ENCODE measurements at places on chromosomes 7 and 10. TPM values are rescaled to one million over a fixed set of nuclear protein-coding genes. Genes with fewer than 3 reads are reported as not detected.

The ARHGEF35 gene
- polyA plus RNA-seq: 24.6 TPM

The CTBP2 gene
- polyA plus RNA-seq: 89.7 TPM

DNA sequence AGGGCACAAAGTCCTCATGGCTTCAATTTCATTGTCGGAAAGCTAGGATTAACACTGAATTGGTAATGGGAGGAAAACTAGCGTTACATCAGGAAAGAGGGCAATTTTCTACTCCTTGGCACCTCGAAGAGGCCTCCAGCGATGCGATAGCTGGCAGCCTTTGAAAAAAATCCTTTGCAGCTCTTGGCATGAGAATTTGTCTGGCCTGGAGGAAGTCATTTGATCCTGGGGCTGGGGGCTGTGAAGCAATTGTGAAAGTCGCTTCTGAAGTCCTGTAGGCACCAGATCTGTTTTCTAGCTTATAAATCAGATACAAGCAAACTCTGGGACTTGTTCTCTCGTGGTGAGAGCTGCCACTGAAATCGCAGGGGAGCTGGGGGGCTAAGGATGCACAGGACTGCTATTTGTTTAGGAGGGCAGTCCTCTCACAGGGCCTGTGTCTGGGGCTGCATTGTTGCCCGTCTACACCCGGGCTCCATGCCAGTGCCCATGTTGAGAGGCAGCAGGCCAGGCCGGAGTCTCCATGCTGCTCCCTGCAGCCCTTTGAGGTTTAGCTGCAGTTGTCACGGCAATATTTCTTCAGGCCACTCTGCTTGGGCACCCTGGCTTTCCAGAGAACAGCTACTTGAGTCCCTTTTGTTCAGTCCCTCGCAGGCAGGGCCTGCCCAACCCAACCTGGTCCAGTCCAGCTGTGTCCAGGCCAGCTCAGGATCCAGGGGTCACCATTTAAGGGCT, 206.8 kb upstream of the LYZL1 start:
- DNase-seq: no peak

GRCh38 chr7:127782075-127782474, 130.1 kb downstream of the SND1 start:
- DNase-seq: no peak

- no peak for DNase-seq
Observed at GRCh38 chr7:121505021-121505420, 108.9 kb upstream of the FAM3C start.

DNA sequence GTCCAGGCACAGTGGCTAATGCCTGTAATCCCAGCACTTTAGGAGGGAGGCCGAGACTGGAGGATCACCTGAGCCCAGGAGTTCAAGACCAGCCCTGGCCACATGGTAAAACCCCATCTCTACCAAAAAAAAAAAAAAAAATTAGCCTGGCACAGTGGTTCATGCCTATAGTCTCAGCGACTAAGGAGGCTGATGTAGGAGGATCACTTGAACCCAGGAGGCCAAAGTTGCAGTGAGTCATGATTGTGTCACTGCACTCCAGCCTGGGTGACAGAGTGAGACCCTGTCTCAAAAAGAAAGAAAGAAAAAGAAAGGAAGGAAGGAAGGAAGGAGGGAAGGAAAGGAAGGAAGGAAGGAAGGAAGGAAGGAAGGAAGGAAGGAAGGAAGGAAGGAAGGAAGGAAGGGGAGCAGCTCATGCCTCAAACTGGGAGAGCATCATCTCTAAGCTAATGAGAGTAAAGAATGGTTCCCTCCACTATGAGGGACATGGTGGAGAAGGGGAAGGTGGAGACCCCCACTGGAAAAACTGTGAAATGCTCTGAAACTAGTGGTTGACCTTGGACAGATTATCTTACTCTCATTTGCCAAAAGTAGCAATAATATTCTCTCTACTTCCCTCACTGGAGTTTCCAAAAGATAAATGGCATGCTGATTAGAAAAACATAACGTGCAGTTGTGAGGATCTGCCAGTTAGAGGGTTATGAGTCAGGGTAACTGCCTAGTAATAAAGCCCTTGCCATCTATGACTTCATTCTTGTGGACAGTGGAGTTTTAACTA, 16.8 kb downstream of the GIMAP5 start:
- DNase-seq: no peak

GRCh38 chr10:122549636-122550035, 10.9 kb upstream of the DMBT1 start:
- DNase-seq: no peak

DNA sequence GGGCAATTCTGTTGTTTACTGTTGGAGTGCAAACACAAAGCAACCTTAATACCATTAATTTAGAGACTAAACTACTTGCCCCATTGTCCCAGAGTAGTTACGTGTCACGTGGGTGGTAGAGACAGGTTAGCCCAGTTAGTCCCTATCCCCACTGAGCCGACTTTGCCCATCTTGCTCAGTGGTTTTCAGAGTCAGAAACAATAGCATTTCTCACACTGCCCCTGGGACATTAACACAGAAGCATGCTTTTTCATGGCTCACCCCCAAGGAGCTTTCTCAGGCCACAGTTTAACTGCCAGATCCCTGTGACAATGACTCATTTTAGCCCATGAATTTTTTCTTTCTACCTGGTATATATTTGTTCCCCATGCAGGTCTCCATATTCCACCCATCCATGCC, 271.0 kb downstream of the POU6F2 start:
- DNase-seq: no peak

- no peak for DNase-seq
Observed at GRCh38 chr7:105599551-105599950, 18.3 kb upstream of the EFCAB10 start.

- no peak for DNase-seq
Observed at GRCh38 chr7:148014541-148014940, 576.0 kb upstream of the C7orf33 start.

The ZNF138 gene
- 22.0 TPM for polyA plus RNA-seq

- DNase-seq: no peak
Observed at GRCh38 chr10:132742167-132742836, 43.6 kb downstream of the NKX6-2 start.

The CALN1 gene
- polyA plus RNA-seq: 0.46 TPM

DNA sequence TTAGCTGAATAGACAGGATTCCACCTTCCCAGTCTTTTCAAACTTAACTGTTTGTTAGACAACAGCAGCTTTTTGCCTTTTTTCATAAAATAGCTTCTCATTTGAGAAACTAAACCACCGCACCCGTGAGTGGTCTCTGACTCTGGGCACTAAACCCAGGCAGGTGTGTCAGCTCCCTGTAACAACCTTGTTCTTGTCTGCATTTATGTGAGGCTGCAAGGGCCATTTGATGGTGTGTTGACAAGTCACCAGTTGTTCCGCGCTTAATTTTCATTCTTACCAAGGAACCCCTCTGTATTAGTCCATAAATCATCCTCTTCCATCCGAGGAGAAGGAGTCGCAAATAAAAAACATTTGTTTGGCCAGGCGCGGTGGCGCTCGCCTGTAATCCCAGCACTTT, 1.5 kb downstream of the STOX1 start:
- DNase-seq: no peak

- no peak for DNase-seq
Observed at GRCh38 chr10:110636932-110637557, 7.1 kb upstream of the RBM20 start.

DNA sequence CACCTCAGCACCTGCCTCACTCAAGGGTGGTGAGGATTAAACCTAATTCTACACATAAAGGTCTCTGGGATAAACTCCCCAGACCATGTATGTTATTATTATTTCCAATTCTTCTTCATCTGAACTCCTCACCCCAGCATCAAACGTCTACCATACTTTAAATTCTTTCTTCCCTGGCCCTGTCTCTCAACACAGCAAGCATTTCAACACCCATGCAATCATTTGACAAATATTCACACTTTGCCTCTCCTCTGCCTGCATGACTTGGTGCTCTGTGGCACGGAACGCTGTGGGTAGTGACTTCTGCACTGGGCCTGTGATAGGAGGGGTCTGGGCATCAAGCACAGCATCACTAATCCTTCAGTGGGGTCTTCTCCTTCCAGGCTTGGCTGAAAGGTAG, 490.8 kb downstream of the TNS3 start:
- no peak for DNase-seq

Measured in right renal pelvis (tissue), 4 donors.